ENCODE measurements at places on chromosomes 16 and 17.
A peak's percentile ranks its signal among the peaks of the same experiment; 100 is the strongest.

- DNase-seq = no peak
Measured at GRCh38 chr17:27616414-27616813, 14.6 kb upstream of the LGALS9 start.

DNA sequence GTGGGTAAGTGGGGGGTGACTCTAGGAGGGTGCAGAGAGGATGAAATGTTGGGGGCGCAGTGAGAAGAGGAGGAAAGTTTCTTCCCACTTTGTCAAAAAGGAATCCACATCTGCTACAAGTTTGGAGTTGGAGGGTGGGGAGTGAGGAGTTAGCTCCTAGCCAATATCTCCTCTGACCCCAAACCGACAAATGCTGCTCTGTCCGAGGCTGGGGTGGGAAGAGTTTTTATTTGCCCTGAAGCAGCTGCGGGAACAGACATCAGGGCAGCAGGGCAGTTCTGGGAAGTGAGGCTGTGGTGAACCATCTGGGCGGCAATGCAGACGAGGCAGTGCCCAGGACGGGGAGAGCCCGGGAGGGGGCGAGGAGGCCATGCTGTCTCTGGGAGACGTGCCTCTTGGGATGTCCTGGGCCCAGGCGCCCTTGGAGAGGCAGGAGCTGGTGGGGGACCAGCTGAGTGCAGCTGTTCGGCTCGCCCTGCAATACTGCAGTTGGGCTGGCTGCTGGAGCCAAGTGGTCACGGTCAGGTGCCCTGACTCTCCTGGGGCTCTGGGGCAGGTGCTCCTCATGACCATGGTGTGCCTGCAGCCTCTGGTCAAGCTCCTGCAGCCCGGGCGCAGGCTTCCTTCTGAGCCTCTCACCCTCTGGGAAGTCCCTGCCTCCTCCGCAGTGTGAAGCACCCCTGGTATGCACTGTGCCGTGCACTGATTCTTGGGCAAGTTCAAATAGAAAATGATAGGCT is 6.4 kb upstream of the SOCS3 start:
- DNase-seq = no peak

DNA sequence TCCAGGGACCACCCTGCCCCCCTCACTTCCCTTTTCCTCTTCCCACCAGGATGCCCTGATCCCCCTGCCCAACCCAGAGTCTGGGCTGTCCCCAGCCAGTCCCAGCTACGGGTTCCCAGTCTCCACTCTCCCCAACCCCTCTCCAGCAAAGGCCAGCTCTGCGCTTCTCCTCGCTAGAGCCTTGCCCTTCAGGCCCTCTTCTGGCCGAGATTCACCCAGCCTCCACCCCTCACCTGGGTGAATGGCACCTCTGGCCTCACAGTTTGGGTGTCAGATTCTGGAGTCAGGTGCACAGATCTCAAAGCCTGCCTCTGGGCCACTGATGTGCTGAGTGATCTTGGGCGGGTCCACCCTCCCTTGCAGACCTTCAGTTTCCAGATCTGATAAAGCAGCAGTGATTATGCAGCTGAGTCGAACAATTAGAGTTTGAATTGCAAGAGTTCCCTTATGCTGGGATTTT is 185.6 kb upstream of the TNRC6C start:
- DNase-seq = peak; percentile 47

- DNase-seq = no peak
Measured at GRCh38 chr16:29993191-29993902, 2.1 kb downstream of the HIRIP3 start.

- no peak for DNase-seq
Measured at GRCh38 chr17:55446581-55447205, 25.1 kb upstream of the MMD start.

- DNase-seq = no peak
Measured at GRCh38 chr17:61720016-61720795, 129.2 kb upstream of the NACA2 start.

DNA sequence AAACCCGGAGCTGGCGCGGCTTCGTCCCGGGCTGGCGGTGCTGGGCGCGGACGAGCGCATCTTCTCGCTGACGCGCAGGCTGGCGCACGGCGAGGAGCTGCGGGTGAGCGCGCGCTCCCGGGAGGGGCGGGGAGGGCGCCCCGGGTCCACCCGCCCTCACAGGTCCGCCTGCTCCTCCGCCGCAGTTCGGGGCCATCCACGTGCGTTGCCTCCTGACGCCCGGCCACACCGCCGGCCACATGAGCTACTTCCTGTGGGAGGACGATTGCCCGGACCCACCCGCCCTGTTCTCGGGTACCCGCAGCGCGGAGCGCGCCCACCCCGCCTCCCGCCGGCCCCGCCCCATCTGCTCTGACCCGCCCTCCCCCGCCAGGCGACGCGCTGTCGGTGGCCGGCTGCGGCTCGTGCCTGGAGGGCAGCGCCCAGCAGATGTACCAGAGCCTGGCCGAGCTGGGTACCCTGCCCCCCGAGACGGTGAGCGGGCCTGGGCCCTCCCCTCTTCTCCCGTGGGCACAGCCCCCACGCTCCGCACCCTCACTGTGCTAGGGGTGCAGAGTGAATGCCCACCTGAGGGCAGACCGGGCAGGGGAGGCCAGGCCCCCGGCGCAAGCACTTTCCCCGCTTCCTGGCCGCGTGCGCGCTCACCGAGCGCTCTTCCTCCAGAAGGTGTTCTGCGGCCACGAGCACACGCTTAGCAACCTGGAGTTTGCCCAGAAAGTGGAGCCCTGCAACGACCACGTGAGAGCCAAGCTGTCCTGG is 1.4 kb downstream of the HAGHL start:
- peak; percentile 84 for DNase-seq

DNA sequence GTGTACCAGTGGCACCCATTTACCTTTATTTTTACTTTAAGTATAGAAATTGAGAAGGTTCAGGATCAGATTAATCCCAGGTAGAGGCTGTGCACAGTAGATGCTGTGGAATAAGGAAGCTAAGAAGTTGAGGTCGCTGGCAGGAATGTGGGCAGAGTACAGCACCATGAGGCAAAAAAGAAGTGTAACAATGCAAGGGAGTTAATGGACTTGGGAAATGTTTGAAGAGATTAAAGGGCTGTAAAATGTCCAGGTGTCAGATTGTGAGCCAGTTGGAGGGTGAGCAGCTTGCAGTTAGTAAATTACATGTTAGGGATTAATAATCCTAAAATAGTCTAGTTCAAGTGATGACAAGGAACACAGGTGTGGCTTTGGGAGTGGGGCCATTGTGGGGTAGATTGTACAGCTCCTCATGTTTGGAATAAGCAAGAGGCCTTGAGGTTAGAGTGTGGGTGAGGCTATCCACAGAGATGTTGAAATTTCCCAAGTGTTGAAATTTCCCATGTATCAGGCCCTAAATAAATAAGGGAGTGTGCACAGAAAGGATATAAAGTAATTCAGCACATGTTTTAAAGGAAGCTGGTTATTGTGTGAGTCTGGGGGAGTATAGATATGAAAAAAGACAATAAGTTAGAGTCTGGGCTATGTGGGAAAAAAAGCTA is 21.5 kb downstream of the TAT start:
- peak; percentile 6 for DNase-seq

DNA sequence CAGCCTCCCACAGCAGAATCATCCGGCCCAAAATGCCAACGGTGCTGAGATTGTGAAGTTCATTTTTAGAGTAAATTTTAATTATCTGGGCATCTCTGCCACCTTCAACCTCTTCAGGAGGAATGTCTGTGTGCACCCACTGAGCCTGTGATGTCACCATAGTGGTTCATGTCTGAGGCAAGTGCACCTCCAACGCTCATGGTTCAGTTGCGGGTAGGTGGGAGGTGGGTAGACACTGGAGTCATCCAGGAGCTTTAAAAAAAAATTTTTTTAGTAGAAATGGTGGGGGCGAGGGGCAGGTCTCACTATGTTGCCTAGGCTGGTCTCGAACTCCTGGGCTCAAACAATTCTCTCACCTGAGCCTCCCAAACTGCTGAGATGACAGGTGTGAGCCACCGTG is 1.9 kb downstream of the FLYWCH1 start:
- no peak for DNase-seq

GRCh38 chr16:49382916-49383315 is 9.3 kb downstream of the C16orf78 start:
- DNase-seq = peak; percentile 39

DNA sequence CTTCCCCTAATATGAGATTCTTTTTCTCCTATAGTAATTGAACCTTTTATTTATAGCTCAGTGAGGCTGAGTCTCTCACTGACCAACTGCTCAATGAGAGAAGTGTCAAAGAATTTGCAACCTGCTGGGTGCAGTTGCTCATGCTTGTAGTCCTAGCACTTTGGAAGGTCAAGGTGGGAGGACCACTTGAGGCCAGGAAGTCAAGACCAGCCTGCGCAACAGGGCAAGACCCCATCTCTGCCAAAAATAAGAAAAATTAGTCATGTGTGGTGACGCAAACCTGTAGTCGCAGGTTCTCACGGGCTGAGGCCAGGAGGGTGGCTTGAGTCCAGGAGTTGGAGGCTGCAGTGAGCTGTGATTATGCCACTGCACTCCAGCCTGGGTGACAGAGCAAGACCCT is 30.9 kb upstream of the CRYBA1 start:
- DNase-seq = no peak

DNA sequence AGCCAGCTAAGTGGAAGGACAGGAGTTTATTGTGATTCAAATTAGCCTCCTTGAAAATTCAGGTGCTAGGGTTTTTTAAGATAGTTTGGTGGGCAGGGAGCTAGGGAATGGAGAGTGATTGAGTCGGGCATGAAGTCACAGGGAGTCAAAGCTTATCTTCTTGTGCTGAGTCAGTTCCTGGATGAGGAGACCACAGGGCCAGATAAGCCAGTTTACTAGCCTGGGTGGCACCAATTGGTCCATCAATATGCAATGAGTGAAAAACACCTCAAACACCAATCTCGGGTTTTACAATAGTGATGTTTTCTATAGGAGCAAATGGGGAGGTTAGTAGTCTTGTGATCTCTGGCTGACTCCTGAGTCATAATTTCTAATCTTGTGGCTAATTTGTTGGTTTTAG is 165.1 kb downstream of the ABCC12 start:
- DNase-seq = no peak
